ENCODE measurements at places on chromosomes 12 and 14.
A peak's percentile ranks its signal among the peaks of the same experiment; 100 is the strongest.

DNA sequence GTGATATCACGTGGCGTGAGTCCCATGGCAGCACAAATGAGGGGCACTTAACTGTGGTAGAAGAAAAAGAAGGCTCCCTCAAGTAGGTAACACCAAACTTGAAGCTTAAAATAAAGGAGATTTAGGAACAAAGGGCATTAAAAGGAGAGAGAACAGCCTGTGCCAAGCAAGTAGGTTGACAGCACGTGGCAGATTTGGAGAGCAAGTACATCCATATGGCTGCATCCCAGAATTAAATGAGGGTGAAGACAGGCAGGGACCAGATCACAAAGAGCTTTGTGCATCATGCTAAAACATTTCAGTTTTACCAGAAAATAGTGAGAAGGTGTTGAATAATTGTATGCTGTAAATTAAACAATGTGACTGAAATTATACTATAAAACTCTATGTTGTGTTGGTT, 32.8 kb downstream of the KCNMB4 start:
- DNase-seq = no peak

- DNase-seq = no peak
These were observed 1.8 kb upstream of the COX14 start for GRCh38 chr12:50110127-50110761.

DNA sequence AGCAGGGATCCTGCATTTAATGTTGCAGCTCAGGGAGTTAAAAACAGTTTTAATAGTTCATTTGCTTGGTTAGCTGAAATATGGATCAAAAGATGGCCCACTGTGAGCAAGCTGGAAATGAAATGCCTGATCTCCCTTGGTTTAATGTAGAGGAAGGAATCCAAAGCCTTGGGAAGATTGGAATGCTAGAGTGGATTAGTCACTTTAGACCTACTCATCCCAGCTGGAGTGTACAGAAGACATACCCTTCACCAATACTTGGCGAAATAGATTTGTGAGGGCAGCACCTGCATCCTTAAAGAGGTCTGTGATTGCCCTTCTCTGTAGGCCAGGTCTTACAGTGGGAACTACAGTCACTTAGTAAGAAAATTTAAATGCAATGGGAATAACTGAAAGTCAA, 58.0 kb upstream of the KRAS start:
- DNase-seq = no peak

DNA sequence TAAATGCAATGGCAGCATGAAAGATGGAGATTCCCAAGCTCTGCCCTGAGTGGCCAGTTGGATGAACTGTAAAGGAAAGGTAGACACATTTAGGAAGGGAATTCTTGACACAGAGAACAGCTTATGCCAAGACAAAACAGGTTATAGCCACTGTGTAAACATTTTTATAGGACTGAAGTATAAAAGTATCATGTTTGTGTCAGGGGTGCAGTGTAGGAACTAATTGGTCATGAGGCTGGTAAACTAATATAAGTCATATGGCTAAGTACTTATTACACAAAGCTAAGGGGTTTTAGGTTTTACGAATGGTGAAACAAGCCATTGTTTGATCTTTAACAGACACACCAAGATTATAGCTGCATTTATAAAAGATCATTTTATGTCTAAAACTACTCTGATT, 207.7 kb upstream of the SLC16A7 start:
- DNase-seq = no peak

DNA sequence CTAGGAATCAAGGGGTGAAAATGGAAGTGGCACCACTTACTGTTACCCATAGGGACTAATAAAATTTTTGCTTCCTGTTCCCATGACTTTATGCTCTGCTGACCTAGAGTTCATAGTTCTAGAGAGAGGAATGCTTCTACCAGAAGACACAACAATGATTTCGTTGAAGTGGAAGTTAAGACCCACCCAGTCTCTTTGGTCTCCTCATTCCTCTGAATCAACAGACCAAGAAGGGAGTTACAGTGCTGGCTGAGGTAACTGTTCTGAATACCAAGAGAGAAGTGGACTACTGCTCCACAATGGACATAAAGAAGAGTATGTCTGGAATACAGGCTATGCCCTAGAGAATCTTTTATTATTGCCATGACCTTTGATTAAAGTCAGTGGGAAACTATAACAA, 23.5 kb upstream of the DYRK2 start:
- DNase-seq = no peak

GRCh38 chr12:40390980-40391379, 166.2 kb downstream of the LRRK2 start:
- DNase-seq = no peak

DNA sequence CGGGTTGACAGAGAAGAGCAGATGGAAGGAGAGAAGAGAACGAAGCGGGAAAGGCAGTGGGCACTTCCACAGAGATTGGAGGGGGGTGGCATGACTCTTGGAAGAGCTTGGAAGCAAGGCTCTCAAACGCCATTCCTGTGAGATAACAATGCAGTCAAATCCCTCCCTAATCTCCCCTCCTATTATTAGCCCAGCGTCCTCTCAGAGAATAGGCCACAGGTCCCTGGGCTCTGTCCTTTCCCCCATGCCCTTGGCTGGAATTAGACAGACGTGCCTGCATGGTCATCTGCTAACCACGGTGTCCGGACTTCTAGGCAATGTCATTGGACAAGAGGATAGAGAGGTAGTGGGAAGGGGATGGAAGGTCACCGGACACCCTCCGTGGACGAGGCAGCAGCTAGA, 8.0 kb upstream of the MYH7 start:
- DNase-seq = no peak

DNA sequence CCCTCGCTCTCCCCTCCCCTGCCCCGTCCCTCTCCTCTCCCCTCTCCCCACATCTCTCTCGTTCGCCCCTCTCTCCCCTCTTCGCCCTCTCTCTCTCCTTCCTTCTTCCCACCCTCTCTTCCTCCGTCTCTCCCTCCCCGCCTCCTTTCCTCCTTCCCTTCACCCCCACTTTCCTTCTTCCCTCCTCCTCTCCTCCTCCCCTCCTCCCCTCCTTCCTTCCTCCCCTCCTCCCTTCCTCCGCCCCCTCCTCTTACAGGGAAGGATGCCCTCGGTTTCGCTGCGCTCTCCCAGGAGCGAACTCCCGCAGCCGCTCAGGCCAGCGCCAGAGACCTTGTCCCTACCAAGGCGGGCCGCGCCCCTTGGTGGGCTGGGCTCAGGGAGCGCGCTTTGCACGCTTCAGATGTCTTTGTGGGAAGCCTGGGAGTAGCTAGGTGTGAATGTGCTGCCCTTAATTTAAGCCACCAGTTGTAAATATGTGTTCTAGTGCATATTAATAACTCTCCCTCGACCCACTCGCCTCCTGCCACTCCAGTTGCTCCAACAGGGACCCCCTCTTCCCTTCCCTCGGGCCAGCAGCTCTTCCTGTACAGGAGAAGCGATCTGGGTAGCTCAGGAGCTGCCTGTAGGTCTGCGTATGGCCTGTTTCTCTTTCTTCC, 13.3 kb upstream of the MAP3K9 start:
- DNase-seq = peak; percentile 56

- DNase-seq = no peak
These were observed 165.5 kb upstream of the NOS1 start for GRCh38 chr12:117526757-117527478.

DNA sequence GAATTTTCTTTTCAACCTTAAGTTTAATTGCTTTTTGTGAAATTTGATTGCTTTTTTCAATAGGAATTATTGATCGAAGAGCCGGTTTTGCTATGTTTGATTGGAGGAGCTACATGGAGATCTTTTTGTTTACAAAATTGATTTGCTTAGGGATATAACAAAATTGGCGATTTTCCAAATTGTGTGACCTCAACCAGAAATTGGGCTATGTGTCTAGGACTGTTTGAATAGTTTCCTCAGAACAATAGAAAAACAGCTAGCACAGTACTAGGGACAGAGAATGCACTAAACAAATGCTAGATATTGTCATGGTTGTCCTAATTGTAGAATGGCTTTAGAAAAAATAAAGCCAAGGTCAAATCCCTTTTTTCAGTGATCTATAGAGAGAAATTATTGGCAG, 2.4 kb downstream of the SLC17A8 start:
- DNase-seq = no peak

Data from endothelial cell (in vitro differentiated cells).